Activated T-cell treated with anti-CD3 and anti-CD28 coated beads, Interleukin-2, amount 50 U/mL, for 4 hours (primary cell): ENCODE measurements at places on chromosomes 5 and 9.

DNA sequence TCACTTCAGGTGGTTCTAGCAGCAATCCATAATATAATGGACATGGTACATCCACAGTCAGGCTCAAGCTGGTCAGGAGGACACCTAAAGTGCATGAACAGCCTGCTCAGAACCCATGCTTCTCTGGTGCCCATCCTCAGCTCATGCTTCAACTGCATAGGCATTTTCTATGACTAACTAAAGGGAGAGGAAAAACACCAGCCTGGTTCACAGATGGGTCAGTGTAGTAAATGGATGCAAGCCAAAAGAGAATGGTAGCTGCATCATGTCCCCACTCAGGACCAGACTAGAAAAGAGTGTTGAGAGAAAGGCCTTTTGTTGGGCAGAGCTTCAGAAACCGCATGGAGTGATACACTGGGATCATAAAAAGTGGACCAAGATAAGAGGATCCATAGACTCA is 556.6 kb downstream of the TLE1 start:
- DNase-seq: no peak

DNA sequence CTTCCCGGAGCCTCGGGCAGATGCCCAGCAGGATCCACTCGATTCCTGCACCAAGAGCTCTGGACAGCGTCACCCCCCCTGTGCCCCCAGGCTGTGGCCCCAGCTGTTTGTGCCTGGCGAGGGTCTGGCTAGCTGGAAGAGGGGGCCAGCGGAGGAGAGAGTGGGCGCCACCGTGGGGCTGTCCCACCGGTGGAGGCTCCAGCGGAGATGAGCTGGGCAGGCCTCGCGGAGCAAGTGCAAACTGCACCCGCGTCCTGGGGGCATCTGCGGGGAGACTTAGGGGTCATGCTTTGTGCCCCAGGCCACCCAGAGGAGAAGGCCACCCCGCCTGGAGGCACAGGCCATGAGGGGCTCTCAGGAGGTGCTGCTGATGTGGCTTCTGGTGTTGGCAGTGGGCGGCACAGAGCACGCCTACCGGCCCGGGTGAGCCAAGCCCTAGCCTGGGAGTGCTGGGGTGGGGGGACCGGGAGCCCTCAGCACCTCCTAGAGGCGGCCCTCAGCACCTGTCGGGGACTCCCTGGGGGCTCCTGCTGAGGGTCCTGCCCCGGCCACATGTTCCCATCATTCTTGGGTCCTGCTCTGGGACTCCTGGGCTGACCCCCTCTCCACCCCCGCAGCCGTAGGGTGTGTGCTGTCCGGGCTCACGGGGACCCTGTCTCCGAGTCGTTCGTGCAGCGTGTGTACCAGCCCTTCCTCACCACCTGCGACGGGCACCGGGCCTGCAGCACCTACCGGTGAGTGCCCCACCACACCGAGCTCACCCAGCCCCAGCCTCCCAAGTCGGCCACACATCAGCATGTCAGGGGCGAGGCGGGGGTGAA is 5.4 kb downstream of the EGFL7 start:
- DNase-seq: no peak

DNA sequence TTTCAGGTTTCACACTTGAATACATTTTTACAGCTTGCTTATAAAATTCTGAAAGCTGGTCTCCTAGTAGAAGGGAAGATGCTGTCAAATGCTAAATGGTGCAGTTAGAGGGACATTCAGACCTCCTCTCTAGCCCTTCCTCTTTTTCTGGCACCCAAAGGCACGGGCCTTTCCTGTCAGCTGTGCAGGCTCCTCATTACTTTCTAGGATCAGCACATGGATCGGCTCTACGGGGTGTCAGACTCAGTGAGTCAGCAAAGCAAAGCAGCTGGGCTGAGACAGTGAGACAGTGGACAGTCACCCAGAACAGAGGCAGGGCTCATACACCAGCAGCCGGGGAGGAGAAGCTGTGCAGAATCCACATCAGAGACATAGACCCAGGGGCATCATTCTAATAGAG is 80.0 kb upstream of the TNC start:
- no peak for DNase-seq

DNA sequence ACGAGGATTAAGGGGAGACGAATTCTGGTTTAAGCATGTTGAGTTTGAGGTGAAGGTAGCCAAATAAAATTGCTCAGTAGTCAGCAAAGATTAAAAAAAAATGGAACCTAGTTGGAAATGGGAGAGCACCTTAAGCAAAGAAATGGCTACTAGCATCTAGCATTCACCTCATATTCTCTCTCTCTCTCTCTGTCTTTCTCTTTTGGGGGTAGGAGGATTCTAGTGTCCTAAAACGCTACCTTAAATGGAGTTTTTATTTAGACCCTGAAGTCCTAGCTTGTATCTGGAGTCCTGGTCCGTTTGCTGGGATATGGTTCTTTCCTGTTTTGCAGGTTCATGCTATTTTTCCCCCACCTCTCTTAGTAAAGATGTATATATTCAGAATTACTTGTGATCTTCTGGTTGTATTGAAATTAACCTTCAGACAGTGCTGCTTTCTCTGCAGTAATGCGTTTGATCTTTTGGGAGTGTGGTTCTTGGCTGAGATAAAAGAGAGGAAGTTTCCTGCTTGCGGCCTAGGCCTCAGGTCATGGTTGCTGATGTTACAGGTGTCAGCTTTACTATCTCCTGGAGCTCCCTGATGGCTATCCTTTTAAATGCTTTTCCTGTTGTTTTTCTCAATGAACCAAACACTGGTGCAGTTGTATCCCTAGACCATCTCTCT is 8.0 kb downstream of the TGFBR1 start:
- peak; percentile 14 for DNase-seq

GRCh38 chr9:102309379-102309778 is 570.9 kb upstream of the GRIN3A start:
- no peak for DNase-seq
